ENCODE measurements at places on chromosomes 1 and 21.

GRCh38 chr1:20486457-20487235, 636 bp upstream of the CAMK2N1 start:
- peak overlapping the region; percentile 75 for H3K4me3 ChIP-seq
- H3K27me3 ChIP-seq: no peaks in the 10 kb centered on the region
- H3K4me1 ChIP-seq: peaks cover 15% of the 10 kb centered on the region
- H3K27ac ChIP-seq: peak overlapping the region; percentile 71

- H3K4me1 ChIP-seq: no peaks in the 10 kb centered on the region
- no peak for DNase-seq
- H3K36me3 ChIP-seq: no peaks in the 10 kb centered on the region
- no peaks in the 10 kb centered on the region for H3K27me3 ChIP-seq
Observed at GRCh38 chr1:62175568-62176179, 19.0 kb upstream of the L1TD1 start.

DNA sequence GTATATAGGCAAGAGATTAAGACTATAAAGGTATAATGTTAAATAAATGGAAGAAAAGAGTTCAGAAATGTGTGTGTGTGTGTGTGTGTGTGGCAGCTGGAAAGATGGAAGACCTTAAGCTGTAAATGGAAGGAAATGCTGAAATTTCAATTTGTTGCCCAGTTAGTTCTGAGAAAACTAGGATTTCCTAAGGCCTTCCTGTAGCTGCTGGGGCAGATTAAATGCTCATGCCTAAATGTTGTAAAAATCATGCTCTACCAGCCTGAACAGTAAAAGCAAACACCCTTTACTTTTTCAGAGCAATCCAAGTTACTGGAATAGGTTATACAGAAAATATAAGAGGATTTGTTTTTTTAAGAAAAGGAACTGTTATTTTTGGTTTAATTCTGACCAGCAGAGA, 8.3 kb downstream of the ADCY10 start:
- no peaks in the 10 kb centered on the region for H3K36me3 ChIP-seq
- no peak overlapping the region for H3K4me3 ChIP-seq
- H3K4me1 ChIP-seq: no peaks in the 10 kb centered on the region
- no peak overlapping the region for H3K27ac ChIP-seq

- DNase-seq: no peak
- H3K27ac ChIP-seq: no peak overlapping the region
- H3K36me3 ChIP-seq: no peaks in the 10 kb centered on the region
- no peak overlapping the region for H3K4me3 ChIP-seq
Observed at GRCh38 chr1:20458717-20459116, 27.3 kb downstream of the CAMK2N1 start.

GRCh38 chr1:204359474-204360255, at the start of gene PLEKHA6:
TSS of gene PLEKHA6 (minus strand) at chr1:204359929. CDS start at chr1:204273727, 86,202 bp downstream.
- no peak within 1 kb of the TSS for H3K4me3 ChIP-seq
- DNase-seq: no peak
- H3K4me1 ChIP-seq: peaks cover 4% of the 10 kb centered on the region
- no peaks in the 10 kb centered on the region for H3K36me3 ChIP-seq

- no peak for DNase-seq
- H3K4me3 ChIP-seq: peak overlapping the region; percentile 94
- H3K27ac ChIP-seq: peak overlapping the region; percentile 97
- H3K36me3 ChIP-seq: peaks cover 8% of the 10 kb centered on the region
- H3K4me1 ChIP-seq: peaks cover 4% of the 10 kb centered on the region
Observed at GRCh38 chr1:6614019-6614928, 743 bp downstream of the PHF13 start.

GRCh38 chr21:26238646-26239045, 68.1 kb upstream of the APP start:
- H3K4me1 ChIP-seq: no peaks in the 10 kb centered on the region
- no peaks in the 10 kb centered on the region for H3K27me3 ChIP-seq
- H3K4me3 ChIP-seq: no peak overlapping the region
- H3K27ac ChIP-seq: no peak overlapping the region
- DNase-seq: no peak
- H3K36me3 ChIP-seq: no peaks in the 10 kb centered on the region
